ENCODE measurements at places on chromosomes 3 and 15.
A peak's percentile ranks its signal among the peaks of the same experiment; 100 is the strongest.

GRCh38 chr3:65666448-65667091, 372.1 kb downstream of the MAGI1 start:
- no peak for DNase-seq

- DNase-seq: no peak
Observed at GRCh38 chr15:70483513-70483912, 279.8 kb downstream of the UACA start.

DNA sequence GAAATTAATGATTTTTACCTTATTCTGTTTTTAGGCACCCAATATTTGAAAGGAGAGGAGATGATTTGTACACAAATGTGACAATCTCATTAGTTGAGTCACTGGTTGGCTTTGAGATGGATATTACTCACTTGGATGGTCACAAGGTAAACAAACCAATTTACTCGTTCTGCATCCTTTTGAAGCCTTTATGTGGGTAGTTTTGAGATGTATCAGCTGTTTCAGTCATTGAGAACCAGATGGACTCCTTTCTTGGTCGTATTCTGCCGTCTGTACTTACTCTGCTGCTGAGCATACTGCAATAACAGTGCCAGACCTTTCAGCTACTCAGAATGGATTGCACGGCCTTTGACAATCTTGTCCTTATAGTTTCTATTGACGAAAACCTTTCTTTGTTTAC, 13.3 kb downstream of the DNAJB11 start:
- no peak for DNase-seq

DNA sequence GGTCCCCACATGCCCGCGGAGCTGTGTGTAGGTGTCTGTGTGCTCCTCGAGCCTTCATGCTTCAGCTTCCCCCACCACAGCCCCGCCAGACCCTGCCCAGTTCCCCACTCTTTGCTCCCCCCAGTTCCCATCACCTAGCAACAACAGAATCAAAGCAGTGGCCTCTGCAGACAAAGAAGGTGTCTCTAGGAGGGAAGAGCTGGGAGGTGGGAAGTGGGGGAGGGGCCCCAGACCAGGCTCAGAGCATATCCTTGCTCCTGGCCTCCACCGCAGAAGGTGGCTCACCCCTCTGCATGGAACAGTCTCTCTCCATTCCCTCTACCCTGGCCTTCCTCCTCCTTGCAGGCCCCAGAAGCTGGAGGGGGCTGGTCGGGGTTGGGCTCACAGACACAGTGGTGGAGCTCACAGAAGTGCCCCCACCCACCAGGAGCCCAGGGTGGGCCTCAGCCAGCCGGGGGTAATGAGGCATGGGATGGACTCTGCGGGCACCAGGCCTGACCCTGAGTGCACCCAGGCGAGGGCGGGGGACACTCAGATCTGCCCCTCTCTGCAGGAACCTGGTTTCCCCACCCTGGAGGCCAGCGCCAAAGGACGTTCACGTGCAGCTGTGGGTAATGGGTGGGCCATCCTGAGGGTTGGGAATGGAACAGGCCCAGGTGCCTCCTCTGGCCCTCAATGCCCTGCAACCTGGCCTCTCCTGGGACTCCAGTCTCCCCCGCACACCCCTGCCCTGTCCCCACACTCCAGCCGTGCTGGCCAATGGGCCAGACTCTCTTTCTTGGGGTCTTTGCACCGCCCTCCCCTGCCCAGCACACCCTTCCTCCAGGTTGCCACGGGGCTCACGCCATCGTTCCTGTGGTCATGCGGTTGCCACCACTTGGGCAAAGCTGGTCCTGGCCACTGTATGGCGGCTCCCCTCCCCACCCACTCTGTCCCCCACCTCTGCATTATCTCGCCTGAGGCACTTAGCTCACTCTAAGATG, 53.4 kb downstream of the TPRA1 start:
- no peak for DNase-seq

DNA sequence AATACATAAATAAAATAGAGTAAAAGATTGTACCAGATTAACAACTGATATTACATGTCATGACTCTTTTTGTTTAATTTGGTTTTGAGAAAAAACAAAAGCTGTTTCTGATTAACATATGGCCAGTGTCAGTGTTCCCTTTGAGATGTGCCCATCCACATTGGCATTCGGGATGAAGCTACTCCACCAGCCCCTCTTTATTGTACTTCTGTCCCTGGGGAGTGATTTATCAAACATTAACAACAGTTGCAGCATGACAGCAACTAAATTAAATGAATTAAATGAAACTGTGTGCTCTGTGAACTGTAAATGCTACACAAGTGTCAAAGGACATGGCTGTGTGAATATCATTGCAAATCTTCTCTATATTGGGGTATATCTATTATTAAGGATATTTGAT, 25.9 kb upstream of the MTMR10 start:
- no peak for DNase-seq

DNA sequence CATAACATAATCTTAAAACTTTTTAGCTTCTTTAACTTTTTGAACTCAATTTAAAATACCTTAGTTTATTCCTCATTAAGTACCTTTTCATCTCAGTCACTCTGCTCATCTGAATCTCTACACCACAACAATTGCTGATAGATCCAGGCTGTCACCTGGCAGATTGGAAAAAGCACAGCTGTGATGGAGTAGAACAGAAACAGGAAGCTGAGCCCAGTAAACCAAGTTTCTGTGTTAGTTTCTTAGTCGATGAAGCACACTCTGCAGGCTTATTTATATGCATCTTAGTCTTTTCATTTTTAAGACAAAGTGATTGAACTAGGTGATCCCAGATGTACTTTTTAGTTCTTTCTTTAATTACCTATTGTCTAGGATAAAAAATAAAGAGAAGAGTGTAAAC, 1398.0 kb upstream of the ALCAM start:
- DNase-seq: no peak

GRCh38 chr3:10707400-10708215, 108.4 kb upstream of the SLC6A11 start:
- DNase-seq: no peak

DNA sequence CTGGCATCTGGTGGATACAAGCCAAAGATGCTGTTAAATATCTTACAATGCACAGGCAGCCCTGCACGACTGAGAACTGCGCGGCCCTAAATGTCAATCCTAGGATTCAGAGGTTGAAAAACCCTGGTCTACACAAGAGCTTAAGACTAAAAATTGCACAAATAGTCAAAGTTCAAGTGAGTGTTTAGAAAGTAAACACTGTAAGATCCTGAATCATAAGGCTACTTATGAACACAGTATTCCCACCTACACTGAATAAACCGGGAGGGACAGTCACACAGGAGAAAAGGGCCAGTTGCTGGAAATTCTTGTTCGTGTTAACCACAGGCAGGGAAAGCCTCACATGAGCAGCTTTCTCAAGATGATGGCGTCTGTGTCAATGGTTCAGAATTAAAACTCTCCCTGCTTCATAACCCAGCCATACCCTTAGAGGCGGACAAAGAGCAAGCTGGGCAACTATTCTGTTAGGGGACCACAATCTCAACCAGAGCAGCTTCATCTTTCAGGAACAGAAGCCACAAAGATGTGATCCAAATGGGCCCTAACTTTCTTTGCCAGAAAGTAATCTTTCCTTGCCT, 37.7 kb downstream of the LRIG1 start:
- DNase-seq: no peak

GRCh38 chr3:32733631-32734229, 48.7 kb downstream of the CNOT10 start:
- no peak for DNase-seq

DNA sequence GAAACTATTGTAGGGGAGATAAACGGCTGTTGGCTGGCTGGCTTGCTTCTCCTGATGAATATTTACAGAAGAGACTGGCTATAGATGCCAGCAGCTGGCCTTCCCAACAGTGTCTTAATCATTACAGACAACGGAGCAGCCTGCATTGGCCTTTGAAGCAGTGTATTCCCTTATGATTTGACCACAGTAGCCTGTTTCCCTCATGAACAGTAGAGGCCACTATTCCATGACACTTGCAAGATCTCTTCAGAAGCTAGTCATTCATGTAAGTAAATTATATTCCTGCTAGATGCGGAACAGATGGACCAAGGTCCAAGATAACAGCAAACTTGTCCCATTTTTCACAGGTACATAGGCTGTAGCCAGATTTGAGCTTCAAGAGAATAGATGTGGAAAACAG, 47.3 kb downstream of the TMCO5A start:
- no peak for DNase-seq

GRCh38 chr3:59443618-59444293, 393.9 kb upstream of the CFAP20DC start:
- DNase-seq: no peak

DNA sequence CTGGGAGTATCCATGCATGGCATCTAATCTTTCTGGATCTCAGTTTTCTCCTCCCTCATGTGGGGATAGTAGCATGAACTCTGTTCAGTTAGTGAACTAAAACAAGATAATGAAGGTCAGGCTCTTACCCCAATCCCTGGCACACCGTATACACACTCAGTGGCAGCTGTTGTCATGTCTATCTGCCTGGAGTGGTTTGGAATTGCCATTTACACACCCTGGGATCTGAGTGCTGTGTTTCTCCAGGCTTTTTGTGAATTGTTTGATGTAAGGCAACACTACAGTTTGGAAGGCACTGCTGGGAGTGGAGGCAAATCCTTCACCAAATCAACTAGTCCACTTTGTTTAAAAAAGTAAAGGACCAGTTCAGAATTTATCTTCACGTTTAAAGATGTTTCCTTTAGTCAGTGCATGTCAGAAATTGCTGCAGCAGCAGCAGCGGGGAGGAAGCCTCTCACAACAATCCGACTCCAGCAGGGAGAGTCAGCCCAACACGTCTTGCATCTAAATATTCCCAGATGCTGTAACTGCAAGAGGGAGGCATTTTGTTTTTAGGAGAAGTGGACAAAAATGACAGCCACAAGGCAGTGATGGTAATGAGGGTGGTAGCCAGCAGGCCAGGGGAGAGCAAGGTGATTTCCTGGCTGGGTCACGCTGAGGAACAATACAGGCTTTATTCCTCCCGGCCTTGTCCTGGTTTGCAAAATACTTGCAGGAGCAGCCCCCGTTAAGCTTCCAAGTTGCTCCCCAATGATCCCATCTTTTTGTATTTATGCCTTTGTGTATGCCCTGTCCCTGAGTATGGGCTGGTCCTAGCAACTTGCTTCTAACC, 128.5 kb upstream of the LRIG1 start:
- DNase-seq: no peak

- no peak for DNase-seq
Observed at GRCh38 chr3:30439451-30440053, 166.8 kb upstream of the TGFBR2 start.

DNA sequence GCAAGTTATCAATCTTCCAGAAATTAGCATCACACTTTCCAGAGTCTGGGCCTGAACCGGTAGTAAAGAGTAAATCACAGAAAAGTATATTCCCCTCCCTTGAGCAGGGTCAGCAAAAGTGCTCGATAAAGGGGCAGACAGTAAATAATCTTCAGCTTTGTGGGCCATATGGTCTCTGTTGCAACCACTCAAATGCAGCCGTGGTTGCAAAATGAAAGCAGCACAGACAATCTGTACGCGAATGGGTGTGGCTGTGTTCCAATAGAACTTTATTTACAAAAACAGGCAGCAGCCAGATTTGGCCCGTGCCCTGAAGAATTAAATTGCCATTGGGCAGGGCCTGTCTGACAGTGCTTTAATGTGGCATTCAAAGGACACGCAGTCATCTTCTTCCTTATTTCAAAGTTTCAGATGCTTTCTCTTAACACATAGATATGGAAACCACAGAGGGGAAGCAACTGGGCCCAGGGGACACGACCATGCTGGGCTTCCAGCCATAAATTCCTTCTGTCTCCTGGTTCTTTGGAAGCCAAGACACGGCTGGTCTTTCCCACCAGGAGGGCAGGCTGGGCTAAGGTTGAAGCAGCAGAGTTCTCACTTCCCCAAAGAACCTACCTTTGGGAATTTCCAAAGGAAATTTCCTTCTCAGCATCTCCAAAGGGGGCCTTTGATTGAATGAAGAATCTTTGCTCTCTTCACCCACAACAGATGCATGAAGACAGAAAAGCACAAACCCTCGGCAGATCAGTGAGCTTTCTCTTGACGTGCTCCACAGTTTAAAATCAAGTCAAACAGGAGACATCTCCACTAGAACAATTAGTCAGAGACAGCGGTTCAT, 489.8 kb upstream of the PROK2 start:
- peak; percentile 51 for DNase-seq

DNA sequence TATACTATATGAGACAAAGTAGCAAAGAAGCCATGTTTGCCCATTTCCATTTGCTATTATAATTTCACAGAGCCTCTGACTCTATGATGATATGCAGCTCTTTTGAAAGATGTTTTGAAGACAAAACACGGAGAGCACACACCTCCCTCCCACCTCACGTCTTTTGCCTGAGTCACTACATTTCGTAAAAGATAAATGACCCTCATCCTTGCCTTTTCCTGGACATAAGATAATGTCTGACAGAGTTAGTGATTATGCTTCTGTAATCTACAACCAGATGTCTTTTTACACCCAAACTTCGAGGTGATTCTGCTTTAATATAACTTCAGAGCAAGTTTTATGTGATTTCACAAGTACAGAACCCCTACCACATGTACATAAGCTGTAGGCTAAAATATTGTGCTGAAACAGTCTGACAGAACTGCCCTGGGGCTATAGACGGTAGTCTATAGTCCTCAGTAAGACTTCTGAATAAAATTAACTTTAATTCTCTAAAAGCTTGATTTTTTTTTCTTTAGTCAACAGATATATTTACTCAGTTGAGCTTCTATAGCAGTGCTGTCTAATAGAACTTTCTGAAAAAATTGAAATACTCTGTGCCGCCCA, 99.9 kb downstream of the CD200R1L start:
- DNase-seq: no peak

GRCh38 chr3:39187372-39188155, 4.8 kb downstream of the XIRP1 start:
- no peak for DNase-seq

- DNase-seq: no peak
Observed at GRCh38 chr3:20307383-20307782, 121.4 kb upstream of the SGO1 start.

- DNase-seq: no peak
Observed at GRCh38 chr3:141234283-141234682, 2.7 kb downstream of the PXYLP1 start.

DNA sequence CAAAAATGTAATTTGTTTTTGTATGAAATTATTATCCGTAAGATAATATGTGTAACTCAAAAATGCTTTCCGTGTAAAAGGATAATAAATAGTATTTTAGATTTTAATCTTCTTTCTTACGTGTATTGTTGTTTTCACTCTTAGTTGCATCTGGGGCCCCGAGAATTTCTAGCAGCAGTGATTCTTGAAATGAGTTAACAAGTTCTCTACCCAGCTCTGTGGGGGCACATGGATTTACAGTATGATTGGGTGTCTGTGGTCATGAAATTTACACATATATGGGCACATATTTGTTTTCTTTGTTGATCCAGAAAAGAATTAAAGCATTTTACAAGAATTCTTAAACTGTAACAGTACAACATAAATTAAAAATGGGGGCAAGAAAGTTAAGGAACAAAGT, 145.9 kb upstream of the LRRFIP2 start:
- DNase-seq: no peak

DNA sequence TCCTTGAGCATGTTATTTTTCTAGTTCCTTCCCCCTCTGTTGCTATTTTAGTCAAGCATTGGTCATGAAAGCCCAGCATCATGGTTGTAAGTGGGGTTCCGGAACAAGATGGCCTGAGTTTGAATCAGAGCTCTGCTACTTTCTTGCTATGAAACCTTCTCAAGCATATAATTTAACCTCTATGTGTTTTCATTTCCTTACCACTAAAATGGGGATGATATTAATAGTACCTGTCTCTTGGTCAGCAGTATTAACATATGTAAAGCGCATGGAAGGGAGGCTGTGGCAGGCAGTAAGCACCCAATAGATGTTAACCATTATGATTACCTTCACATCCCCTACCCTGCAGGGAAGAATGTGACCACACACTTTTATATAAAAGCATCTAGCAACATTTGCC, 14.3 kb upstream of the SPRED1 start:
- DNase-seq: no peak

Measured in AG04449 (cell line).